Dermis microvascular lymphatic vessel endothelial cell (primary cell): ENCODE measurements at places on chromosomes 13 and 19. TPM values are rescaled to one million over a fixed set of nuclear protein-coding genes. Genes with fewer than 3 reads are reported as not detected.
A peak's percentile ranks its signal among the peaks of the same experiment; 100 is the strongest.

Gene RASAL3
- 14.4 and 14.8 TPM in 2 replicates for total RNA-seq

Gene ZNF677
- total RNA-seq: 10.3 and 12.6 TPM in 2 replicates

Gene AMH
- total RNA-seq: 0.64 and 1.8 TPM in 2 replicates

Gene MEDAG
- 28.0 and 110 TPM in 2 replicates for total RNA-seq

Gene BORA
- 3.0 and 6.2 TPM in 2 replicates for total RNA-seq

Gene COL4A2
- 626 and 1,224 TPM in 2 replicates for total RNA-seq

Gene ZNF329
- total RNA-seq: 7.3 and 10.1 TPM in 2 replicates

Gene PRKD2
- 32.6 and 55.4 TPM in 2 replicates for total RNA-seq

Gene SAMD1
- 7.8 and 12.3 TPM in 2 replicates for total RNA-seq

Gene CERS1
- 2.4 and 5.1 TPM in 2 replicates for total RNA-seq

GRCh38 chr13:21670883-21671619 lies at the start of gene FGF9:
FGF9 (plus strand) TSS chr13:21671073; CDS start chr13:21671913, 840 bp downstream.
- peak; percentile 38 for DNase-seq

DNA sequence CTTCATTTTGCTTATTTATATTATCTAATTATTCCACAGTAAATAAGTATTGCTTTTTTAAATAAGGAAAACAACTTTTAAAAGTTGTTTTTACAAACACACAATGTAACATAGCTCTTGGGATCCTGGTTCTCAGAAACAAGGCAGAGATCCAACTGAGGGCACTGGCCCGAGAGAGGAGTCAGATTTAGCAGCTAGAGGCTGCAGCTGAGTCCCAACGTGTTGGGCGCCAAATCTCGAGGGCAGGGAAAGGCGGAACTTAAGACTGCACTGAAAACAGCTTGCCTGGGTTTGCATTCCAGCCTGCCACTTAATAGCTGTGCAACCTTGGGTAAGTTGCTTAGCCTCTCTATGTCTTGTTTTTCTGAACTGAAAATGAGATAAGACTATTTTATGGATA lies 16.4 kb upstream of the WASF3 start:
- no peak for DNase-seq

DNA sequence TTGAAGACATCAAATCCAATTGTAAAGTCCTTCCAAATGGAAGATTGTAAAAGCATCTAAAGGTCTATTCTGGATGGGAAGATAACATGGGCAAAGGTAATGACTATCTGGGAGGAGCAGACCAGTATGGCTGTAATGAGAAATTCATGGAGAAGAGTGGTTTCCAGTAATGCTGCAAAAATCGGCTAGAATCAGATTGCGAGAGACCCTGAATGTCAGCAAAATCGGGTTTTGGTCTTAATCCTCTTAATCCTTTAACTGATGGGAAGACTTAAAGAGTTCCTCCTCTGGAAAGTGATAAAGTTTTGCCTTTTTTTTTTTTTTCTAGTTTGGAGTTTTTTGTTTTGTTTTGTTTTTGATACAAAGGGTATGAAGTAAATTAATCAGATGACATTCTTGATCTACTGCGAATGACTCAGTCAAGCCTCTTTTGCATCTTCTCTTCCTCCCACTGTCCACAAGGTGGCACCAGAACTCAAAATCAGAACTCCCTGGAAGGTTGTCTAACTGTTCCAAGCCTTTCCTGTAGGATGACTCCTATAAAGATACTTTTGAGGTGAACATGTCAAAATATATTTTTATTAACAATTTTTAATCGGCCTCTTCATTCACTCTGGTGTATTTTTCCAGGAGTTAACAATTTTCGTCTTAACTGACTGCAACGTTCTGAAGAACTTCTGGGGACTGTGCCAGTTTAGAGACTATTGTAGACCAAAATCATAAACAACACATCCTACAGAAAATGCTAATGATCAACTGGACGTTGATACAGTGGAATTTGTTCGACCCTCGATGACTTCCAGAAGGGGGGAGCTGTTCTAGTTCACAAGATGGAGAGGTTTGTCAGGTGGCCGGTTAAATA lies 213.3 kb upstream of the MIR17HG start:
- DNase-seq: peak; percentile 68

DNA sequence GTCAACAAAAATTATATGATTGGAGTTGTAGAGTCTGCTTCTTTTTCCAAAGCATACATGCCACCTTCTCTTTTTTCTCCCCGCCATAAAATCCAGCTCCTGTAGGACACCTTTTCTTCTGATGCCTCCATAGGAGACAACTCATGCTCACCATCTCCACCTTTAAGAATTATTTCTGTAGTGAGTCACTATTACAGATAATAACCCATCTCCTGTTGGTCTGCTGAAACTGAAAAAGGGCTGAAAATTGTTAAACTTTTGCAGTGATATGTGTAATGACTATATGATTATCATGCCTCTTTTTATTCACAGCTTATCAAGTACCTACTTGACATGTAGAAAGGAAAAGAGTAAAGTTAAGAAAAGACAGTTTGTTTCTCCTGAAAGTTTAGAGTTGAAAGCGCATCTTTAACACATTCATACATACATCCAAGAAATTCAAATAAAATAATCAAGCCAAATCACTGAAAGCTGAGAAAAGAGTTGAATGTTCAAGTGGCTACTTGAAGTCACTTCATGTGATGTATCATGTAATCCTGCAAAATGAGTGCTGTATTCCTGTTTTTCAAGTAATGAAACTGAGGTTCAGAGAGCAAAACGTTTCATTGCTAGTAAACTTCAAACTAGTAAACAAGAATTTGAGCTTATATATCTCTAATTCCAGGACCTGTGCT lies 35.5 kb upstream of the LPAR6 start:
- no peak for DNase-seq

DNA sequence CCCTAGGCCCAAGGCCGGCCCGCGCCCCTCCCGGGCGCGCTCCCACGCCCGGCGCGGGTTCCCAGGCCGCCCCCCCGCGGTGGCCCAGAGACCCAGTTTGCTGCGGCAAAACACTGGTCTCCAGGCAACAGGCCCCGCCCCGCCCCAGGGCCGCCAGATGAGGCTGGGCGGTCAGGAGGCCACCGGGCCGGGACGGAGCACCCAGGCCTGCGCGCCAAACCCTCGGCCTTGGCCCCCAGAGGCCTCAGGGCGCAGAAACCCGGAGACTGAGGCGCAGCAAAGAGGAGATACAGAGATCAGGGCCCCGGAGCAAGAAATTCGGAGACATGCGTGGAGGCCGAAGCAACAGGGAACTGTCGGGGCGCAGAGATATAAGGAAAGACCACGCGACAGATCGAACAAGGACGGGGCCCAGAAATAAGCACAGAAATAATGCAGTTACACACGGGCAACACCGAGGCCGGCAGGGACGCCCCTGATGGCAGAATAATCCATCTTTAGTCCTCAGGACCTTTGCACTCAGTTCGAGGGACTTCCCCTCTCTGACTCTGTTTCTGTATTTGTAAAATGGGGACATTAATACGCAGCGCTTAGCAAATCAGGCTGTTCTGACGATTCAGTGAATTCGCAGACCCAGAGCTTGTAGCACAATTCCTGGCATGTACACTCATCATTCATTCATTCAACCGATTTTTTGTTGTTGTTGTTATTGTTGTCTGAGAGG lies 20.8 kb upstream of the ERCC1 start:
- DNase-seq: peak; percentile 71

- no peak for DNase-seq
Observed at GRCh38 chr19:23904406-23904805, 10.3 kb upstream of the ZNF726 start.

GRCh38 chr19:35433448-35433847 lies 14.6 kb upstream of the FFAR2 start:
- no peak for DNase-seq

DNA sequence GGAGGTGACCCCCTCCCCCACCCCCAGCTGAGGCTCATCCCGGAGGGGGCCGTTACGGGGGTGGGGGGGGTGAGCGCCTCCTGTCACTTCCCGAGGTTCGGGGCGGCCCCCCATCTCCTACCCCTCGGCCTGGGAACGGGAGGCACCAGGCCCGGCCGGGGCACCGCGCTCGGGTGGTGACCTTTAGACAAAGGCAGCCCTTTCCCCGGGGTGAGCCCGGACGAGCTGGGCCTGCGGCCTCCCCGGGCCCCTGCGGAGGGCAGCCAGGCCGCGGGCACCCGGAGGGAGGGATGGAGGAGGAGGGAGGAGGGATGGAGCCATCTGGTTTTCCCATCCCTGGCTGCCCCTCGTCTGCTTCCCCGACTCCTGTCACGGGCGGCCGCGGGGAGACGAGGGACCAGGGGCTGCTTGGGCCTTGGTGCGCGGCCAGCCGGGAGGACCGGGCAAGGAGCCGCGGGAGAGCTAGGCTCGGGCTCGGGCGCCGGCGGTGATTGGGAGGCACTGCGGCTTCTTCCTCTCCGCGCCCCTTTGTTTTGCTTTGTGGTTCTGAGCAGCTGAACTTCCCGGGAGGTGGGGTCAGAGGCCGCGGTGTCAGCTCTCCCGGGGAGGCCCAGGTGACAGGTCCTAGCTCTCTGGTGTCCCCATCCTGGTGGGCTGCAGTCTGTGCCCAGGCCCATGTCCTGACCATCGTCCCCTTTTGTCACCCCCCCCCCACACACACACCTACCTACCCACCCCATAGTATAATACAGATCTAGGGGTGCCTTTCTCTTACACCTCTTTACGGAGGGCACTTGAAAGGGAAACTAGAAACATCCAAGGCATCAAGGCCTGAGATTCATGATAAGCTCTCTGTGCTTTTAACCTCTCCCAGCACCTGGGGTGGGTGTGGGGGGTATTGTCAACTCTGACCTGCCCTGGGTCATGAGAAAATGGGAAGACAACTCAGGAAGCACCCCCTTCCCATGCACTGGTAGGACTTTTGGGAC lies 1.3 kb downstream of the BICRA start:
- DNase-seq: no peak

DNA sequence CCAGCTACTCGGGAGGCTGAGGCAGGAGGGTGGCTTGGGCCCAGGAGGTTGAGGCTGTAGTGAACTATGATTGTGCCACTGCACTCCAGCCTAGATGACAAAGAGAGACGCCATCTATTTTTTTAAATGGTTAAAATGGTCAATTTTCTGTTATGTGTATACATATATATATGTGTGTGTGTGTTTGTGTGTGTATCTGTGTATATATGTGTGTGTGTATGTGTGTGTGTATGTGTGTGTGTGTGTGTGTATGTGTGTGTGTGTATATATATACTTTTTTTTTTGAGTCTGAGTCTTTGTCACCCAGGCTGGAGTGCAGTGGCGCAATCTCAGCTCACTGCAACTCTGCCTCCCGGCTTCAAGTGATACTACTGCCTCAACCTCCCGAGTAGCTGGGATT lies 42.9 kb upstream of the KLF2 start:
- no peak for DNase-seq

- DNase-seq: no peak
Observed at GRCh38 chr19:31725051-31725450, 375.8 kb upstream of the TSHZ3 start.

DNA sequence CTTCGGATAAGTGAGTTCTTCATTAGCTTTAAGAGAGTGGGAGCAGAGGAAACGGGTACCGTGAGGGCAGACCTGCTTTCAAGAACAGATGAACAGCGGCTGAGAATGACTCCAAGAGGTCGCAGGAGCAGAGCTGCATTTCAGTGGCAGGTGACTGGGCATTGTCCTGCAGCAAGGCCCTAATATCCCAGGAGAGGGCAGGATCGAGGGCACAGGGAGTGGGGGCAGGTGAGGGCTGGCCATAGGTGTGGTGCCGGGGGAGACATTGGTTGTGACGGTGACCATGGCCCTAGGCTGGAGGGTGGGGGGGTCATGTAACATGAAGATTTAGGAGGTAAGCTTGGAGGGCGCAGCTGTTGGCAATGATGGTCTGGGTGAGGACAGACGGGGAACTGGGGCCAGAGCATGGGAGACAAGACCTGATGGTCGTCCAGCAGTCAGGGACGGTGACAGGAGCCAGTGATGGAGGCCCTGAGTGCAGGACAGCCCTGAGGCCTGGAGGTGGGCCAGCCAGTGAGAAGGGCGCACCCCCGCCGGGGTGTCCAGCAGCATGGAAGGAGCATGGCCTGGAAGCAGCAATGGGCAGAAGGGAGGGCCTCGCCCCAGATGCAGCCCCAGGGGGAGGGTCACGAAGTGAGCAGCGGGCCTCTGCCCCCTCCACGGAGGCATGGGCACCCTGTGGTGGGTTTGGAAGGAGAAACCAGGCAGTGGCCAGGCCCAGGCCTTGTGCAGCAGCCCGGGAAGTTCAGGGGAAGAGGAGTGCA lies 29.2 kb upstream of the LAMP1 start:
- DNase-seq: no peak

GRCh38 chr13:40595693-40596092 lies 70.7 kb downstream of the FOXO1 start:
- DNase-seq: no peak

DNA sequence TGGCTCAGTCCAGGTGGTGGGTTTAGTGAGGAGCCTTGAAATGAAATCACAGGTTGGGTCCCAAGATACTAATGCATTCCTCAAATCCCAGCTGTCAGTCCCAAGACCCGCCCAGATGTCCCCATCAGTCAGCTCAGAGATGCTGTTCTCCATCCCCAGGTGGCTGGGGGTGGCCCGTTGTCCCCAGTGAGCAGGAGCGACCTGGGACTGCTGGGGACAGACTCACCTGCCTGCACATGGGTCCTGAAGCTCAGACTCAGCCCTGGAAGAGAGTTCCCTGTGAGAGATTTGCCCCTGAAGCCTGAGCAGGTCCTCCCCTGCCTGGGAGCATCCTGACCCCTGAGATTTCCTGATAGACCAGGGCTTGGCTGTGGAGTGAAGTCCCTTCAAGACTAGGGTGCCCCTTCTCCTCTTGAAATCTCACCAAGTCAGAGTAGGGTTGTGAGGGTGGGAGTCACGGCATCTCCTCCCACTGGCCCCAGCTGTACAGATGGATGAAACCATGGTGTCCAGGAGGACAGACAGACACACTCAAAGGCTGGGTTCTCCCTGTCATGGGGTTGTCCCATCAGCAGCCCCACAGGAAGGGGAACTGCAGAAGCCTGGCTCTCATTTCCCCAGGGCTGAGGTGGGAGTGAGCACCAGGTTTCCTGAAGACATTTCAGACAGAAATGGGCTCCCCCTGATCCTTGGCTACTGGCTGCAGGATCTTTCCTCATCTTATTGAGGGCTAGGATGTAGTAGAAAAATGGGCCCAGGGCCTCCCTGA lies 14.4 kb downstream of the LILRA5 start:
- no peak for DNase-seq

DNA sequence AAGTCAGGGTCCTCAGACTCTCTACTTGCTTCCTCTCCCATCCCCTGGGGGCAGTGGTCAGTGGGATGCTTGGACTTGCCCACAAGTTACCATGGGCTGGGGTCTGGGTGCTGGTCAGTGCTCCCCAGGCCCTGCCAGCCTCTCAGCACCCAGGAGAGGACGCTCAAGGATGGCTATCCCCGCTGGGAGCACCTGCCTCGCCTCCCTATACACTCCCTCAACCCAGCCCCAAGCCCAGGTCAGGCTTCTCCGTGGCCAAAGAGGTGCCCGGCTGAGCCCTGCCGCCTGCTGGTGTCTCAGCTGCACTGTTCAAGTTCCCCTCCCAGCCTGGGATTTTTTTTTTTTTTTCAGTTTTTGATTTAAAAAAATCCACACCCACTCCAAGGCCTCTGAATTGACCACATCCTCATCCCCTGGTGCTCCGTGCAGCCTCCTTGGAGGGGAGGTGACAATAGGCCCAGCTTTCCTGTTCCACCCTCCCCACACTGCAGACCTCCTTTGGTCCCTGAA lies 10.8 kb downstream of the F2RL3 start:
- DNase-seq: peak; percentile 65
